IMR-90 (cell line): ENCODE measurements at places on chromosomes 1 and 21.

GRCh38 chr1:234619794-234620247 is 9.8 kb upstream of the IRF2BP2 start:
- DNase-seq, result no peak

- peak; percentile 34 for DNase-seq
Measured at GRCh38 chr1:87134061-87134460, 194.6 kb upstream of the LMO4 start.

- DNase-seq, result no peak
Measured at GRCh38 chr21:38211321-38211720, 45.5 kb upstream of the KCNJ15 start.

DNA sequence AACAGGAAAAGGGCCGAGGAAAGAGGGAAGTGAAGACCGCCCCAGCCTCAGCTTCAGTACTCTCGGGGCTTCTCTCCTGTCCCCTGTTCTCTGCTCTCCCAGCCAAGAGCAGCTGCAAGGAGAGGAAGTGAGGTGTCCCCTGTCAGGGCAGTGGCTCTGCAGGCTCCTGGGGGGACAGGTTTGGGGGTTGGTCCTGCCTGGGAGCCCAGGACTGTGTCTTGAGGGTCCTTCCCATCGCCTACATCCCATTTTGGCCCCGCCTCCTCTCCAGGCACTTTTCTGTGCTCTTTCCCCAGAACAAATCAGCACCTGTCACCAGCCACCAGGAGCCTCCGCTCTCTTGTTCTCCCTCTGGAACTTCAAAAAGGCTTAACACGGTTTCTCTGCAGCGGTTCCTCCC is 82.6 kb downstream of the VWA5B1 start:
- DNase-seq, result no peak

DNA sequence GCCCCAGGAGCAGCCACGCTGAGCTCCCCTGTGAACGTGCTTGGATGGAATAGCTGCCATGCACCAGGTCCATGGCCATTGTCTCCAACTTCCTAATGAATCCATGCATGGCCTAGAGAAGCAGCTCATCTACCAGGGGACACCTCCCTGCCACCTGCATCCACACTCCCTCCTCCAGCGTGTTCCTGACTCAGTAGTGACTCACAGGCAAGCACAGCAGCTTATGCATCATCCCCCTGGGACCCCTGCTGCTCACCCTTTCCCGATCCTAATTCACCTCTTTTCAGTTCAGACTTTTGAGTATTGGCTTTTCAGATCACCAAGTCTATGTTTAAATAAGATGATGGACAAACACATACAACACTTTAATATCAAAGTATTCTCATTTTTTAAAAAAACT is 39.9 kb upstream of the TADA1 start:
- peak; percentile 2 for DNase-seq

DNA sequence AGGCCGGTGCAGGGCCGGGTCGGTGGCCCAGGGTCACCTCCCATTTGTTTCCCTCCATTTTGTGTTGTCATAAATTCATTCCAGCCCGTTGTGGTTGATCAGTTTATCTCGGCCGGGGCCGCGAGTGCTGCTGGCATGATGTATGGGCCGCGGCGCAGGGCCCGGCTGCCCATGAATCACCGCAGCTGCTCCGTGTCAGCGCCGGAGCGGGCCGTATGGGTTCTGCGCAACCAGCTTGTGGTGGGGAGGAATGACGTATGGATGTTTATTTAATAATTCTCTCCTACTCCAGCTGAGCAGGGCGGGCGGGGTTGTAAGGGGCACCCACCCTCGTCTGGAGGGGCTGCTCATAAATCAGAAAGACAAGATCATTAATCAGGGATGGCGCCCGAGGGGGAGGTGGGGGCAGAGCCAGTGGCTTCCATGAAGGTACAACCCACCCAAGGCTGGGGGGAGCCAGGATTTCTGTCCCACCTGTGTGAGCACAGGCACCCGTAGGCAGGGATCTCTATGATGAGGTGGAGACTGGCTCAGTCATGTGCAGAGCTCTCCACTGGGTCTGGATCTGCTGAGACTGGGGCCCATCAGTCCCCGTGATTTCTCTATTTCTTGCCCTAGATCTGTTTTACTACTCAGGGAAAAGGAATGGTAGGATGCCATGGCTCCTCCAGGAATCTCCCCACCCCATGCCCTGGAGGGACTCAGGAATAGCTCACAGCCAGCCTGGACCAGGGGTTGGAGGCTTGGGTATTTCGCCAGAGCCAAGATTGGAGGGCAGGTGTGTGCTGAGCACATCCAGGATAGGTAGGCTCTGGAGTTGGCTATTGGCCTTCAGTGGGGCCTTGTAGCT is 27.8 kb downstream of the TMEM53 start:
- DNase-seq, result peak; percentile 88

DNA sequence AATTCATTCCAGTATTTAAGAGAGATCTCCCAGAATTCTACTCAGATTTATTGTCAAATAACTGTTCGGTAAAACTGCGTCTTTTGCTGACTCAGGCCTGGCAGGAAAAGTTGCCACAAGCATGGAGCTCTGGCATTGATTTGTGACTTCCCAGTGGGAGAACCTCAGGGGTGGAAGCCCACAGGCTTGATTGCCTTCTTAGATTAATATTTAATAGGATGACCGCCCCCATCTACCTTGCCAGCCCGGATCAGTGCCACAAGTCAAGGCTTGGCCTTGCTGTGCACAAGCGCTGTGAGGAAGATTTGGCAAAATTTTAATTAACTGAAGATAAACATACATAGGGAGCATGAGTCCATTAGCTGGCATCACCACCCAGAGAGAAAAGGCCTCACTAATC is 93.5 kb downstream of the LRIG2 start:
- no peak for DNase-seq

GRCh38 chr1:204094313-204094729 is 21.4 kb downstream of the SOX13 start:
- DNase-seq, result no peak

GRCh38 chr1:38118976-38119375 is 72.4 kb upstream of the POU3F1 start:
- no peak for DNase-seq

- DNase-seq, result no peak
Measured at GRCh38 chr1:159239551-159240220, 35.0 kb downstream of the ACKR1 start.

DNA sequence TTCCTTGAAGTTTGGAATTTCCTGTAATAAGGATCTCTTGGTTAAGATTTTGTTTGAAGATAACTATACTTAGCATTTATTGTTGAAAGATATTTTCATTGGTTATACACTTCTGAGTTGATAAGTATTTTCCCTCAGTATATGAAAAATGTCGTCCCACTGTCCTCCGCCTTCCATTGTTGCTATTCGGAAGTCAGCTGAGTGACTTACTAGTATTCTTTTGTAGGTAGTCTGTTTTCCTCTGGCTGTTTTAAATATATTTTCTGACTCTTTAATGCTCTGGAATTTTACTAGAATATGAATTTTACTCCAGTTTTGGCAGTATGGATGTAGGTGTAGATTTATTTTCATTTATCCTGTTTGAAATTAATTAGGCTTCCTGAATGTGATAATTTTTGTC is 498.7 kb upstream of the NFIA start:
- no peak for DNase-seq

DNA sequence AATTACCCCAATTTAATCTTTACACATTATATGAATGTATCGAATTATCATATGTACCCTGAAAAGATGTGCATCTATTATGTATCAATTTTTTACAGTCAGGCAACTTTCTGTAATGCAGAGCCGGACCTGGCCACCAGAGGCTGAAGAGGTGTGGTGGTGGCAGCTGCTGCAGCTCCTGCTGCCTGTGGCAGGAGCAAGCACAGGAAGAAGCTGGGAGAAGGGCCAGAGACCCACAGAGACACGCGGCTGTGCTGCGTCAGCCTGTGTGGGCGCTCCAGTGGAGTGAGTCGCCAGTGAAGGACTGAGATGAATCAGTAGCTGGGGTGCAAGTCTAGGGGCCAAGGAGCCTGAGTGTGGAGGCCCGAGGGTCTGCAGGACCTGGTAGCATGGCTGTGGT is 74.3 kb upstream of the COG2 start:
- peak; percentile 52 for DNase-seq

DNA sequence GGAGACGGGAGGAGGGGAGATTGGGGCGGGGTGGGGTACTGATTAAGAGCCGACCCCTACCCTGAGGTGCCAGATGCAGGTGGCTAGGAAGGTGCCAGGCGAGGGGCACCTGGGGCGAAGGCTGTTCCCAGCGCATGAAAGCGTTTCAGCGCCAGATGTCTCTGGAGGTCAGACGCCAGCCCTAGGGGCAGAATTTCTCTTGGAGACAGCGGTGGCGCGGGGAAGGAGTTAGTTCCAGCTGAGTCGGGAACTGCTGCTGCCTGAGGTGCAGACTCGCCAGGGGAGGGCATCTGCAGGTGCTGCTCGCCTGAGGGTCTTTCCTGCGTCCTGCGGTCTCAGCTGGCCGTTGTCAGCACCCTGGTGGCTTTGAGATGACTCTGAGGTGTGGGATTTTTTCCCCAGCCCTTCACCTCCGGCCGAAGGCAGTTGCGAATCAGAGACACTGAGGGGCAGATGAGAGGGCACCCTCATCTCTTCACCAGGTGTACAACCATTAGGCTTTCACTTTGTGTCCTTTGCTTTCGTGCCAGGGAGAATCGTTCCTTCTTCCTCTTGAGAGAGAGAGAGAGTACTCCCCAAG is 539 bp downstream of the CGN start:
- DNase-seq, result no peak

DNA sequence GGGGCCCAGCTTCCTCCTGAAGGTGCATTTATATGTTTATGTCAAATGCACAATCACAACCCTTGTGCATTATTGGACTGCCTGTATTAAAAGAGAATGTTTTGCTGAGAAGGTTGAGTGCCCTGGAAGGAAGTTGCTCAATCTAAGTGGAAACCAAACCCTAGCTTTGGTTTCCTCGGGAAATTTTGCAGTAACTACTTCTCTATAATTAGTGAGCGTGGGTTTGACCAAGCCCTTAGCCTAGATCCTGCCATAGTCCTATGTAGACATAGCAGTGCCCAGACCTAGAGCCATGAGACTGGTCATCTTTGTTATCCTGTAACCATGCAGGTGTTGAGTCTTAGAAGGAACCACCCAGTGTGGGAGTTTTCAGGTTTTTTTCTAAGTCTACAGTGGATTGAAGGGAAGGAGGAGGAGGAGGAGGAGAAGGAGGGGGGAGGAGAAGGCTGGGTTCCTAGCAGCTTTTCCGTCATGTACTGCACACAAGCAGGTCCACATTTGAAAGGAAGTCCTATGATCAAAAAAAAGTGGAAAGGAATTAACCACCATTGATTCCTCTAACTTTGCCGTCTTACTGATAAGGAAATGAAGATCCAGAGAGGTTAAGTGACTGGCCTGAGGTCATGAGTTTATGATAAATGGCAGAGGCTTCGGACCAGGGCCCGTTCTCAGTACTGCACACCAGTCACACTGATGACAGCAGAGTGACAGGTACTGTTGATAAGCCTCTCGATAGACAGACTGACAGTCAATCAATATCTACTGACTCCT is 72.2 kb upstream of the LYST start:
- no peak for DNase-seq

DNA sequence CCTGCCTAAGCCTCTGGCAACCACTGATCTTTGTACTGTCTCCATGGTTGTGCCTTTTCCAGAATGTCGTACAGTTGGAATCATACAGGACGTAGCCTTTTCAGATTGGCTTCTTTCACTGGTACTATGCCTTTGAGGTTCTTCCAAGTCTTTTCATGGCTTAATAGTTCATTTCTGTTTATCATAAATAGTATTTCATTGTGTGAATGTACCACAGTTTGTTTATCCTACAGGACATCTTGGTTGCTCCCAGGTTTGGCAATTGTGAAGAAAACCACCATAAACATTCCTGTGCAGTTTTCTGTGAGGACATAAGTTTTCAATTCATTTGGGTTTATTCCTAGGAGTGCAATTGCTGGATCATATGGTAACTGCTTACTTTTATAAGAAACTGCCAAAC is 190.6 kb upstream of the RAB4A start:
- DNase-seq, result no peak

- no peak for DNase-seq
Measured at GRCh38 chr21:39562791-39563770, 49.7 kb upstream of the B3GALT5 start.

DNA sequence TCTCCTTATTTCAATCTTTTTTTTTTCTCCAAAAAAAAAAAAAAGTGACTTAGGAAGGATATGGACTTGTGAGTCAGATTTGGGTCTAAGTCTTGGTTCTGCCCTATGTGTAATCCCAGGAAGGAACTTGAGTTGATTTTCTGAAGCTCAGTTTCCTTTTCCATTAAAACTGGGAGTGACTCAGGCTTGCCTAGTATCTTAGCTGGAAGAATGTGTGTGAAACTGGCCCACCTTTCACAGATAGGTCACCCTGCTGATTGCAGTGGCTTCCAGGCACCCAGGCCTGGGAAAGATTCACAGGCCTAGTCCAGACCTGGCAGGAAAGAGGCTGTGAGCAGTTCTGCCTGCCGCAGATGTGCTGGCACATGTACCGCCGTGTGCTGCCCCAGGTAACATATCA is 218.3 kb upstream of the HOOK1 start:
- DNase-seq, result peak; percentile 95

- DNase-seq, result no peak
Measured at GRCh38 chr1:72846476-72847278, 564.3 kb upstream of the NEGR1 start.

GRCh38 chr21:16072737-16073136 is 343.0 kb downstream of the USP25 start:
- peak; percentile 93 for DNase-seq
